ENCODE measurements at places on chromosomes 6 and 20. TPM values are rescaled to one million over a fixed set of nuclear protein-coding genes. Genes with fewer than 3 reads are reported as not detected.

- no peak overlapping the region for H3K4me3 ChIP-seq
- H3K36me3 ChIP-seq, result peaks cover 3% of the 10 kb centered on the region
- H3K4me1 ChIP-seq, result peaks cover 2% of the 10 kb centered on the region
- DNase-seq, result no peak
Measured at GRCh38 chr6:19446570-19446969, 390.6 kb upstream of the ID4 start.

DNA sequence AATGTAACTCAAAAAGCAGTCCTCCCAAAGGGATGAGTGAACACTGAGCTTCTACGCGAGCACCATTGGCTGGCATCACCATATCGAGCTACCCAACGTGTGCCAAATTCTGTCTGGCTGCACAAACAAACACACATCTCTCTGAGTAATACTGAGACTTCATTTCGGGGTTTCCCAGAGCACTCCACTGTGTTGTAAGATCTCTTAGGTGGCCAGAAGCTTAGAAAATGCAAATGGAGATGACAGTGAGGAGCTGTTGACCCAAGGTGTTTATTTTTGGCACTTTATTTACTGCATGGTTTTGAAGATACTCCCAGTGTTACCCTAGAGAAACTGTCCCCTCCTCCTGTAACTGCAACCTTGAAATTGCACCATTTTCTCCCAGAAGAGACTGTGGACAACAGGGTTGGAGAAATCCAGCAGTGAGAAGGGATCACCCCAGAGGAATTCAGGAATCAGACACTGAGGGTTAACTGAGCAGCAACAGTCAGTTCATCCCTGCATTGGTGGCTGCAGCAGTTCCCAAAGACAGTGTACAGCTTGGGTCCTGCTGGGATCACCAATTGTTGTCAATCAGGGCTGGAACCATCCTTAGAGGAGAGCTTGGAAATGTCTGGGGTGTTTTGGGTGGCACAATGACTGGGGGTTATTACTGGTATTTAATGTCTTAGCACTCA, 1.0 kb upstream of the RIPOR2 start:
- peaks cover 17% of the 10 kb centered on the region for H3K27me3 ChIP-seq
- H3K27ac ChIP-seq, result no peak overlapping the region
- no peak for DNase-seq
- H3K36me3 ChIP-seq, result no peaks in the 10 kb centered on the region
- H3K4me3 ChIP-seq, result no peak overlapping the region
- peaks cover 13% of the 10 kb centered on the region for H3K4me1 ChIP-seq

- H3K36me3 ChIP-seq, result no peaks in the 10 kb centered on the region
- H3K27ac ChIP-seq, result no peak overlapping the region
- no peaks in the 10 kb centered on the region for H3K27me3 ChIP-seq
- DNase-seq, result no peak
- no peak overlapping the region for H3K4me3 ChIP-seq
Measured at GRCh38 chr6:149474108-149474935, 10.5 kb downstream of the ZC3H12D start.

GRCh38 chr6:5121479-5121878, 36.3 kb downstream of the PPP1R3G start:
- H3K27me3 ChIP-seq, result no peaks in the 10 kb centered on the region
- H3K36me3 ChIP-seq, result no peaks in the 10 kb centered on the region
- H3K27ac ChIP-seq, result no peak overlapping the region
- no peak overlapping the region for H3K4me3 ChIP-seq
- no peak for DNase-seq

DNA sequence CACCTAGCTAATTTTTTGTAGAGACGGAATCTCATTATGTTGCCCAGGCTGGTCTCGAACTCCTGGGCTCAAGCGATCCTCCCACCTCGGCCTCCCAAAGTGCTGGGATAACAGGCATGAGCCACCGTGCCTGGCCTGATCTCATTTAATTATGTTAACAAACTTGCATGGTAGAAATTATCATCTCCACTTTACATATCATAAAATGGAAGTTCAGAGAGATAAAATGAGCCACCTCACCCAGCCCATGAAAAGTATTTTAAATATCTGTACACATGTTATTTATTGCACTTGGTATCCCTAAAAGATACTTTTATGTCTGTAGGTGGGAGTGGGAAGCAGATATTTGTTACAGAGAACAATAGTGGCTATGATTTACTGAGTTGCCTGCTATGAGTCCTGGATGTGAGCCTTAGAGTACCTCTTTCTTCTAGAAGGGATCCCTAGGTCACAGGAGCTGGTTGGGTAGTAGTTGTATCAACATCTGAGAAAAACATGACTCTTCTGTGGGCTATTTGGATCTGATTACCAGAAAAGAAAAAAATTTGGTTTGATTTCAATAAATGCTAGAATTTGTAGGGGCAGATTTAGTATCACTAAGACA, 52.4 kb upstream of the EIF2S2 start:
- no peak for DNase-seq
- no peak overlapping the region for H3K4me3 ChIP-seq
- no peaks in the 10 kb centered on the region for H3K36me3 ChIP-seq
- no peak overlapping the region for H3K27ac ChIP-seq
- no peaks in the 10 kb centered on the region for H3K27me3 ChIP-seq
- H3K4me1 ChIP-seq, result no peaks in the 10 kb centered on the region

PGC gene
- total RNA-seq, result not detected
